ENCODE measurements at places on chromosomes 7 and 10.
A peak's percentile ranks its signal among the peaks of the same experiment; 100 is the strongest.

GRCh38 chr10:63388421-63389031 is 77.3 kb downstream of the JMJD1C start:
- DNase-seq, result no peak

DNA sequence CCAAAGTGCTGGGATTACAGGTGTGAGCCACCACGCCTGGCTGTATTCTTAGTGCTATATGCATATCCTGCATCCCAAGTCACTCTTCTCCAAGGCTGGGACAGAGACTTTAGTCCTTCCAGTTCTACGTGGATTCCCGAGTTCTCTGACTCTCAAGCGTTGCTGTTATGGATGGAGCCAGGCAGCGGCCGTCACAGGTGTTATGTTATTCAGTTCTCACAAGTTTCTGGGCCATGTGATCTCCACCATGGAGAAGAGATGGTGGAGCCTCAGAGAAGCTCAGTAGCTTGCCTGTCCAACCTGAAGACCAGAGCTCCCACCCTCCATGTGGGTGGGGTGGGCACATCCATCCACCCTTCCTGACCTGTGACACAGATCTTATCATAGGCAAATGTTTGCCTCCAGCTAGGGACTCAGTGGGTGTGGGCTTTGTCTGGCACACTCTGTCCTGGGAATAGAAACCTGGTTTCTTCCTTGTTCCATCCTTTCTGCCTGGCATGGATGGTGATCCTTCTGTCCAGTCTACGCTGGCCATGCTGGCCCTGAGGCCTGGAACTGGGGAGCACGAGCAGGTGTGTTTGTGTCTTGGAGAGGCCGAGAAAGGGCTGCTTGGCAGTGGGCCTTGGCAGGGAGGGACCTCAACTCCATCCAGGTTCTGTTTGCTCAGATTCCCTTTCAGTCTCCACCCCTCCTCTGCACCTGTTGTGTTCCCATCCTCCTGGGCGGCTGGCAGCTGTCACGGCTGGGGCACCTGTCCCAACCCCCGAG is 55.3 kb downstream of the NEURL1 start:
- no peak for DNase-seq

DNA sequence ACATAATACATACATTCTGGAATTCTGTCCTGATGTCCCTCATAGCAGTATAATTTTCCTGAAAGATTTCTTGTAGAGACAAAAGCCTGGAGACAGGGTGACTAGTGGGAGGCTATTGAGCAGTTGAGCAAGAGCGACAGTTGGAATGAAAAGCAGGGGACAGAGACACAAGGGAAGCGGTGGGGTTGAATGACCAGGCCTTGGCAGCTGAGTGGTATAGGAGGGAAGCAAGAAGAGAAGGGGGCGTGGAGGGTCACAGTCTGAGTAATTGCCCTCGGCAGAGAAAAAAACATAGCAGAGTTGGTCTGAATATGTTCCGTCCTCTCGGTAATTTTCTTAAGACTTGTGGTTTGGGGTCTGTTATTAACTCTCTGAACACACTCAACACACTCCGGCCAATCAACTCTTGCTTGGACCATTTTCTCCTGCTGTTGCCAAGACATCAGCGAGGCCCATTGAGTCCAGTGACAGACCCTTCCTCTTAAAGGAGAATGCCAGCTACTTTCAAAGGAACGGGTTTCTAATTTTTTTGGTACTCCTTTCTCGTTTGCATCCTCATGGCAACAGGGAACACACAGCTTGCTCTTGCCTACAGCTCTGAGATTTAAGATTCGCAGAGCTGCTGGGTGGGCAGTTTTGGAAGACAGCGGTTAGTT is 5.3 kb upstream of the ACTR3B start:
- DNase-seq, result no peak

GRCh38 chr10:58894929-58895328 is 281.5 kb upstream of the PHYHIPL start:
- DNase-seq, result no peak

GRCh38 chr10:6580279-6581029 is 378 bp upstream of the PRKCQ start:
- peak; percentile 74 for DNase-seq

DNA sequence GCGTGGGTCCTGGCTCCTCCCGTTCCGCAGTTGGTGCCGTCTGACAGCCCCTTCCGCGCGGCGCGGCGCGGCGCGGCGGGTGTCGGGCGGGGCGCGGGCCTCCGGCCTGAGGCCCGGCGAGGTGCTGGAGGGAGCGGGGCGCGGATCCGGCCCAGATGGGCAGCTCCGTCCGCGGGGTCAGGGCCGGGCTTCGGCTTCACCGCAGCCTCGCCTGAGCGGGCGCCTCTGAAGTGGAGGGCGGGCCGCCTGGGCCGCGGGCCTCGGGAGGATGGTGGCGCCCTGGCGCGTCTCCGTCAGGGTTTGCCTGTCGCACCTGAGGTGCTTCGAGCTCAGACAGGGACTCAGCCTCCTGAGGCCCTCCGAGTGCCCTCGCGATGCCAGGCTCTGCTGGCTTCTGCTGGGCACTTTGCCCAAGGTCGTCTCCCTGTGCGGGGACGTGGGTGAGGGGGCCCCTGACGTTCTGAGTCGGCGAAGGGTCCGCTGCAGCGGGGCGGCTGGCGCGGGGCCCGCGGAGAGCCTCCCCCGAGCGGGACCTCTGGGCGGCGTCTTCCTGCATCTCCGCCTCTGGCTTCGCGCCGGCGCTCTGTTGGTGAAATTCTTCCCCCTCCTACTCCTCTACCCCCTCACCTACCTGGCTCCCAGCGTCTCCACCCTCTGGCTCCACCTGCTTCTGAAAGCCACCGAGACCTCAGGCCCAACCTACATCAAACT is 473 bp downstream of the ADCK2 start:
- peak; percentile 46 for DNase-seq

- DNase-seq, result no peak
Measured at GRCh38 chr7:54964136-54964535, 54.7 kb upstream of the EGFR start.

DNA sequence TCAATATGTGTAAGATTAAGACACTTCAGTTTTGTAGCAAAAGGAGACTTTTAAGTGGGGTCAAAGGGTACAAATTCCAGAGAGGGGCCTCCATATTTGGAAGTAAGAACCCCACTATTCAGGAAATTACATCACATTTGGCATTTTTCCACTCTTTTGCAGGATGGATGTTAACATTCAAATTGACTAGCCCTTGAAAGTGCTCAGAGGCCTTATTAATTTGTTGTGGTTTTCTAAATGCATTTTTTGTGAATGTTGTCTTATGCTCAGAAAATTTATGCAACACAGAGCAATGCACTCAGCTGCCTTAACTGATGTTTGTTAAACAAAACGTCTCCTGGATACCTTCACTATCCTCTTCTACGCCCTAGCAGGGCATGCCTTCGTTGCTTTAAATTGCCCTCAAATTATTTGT is 50.9 kb upstream of the PDLIM1 start:
- DNase-seq, result no peak

GRCh38 chr10:33087922-33088321 is 129.9 kb upstream of the ITGB1 start:
- DNase-seq, result no peak

DNA sequence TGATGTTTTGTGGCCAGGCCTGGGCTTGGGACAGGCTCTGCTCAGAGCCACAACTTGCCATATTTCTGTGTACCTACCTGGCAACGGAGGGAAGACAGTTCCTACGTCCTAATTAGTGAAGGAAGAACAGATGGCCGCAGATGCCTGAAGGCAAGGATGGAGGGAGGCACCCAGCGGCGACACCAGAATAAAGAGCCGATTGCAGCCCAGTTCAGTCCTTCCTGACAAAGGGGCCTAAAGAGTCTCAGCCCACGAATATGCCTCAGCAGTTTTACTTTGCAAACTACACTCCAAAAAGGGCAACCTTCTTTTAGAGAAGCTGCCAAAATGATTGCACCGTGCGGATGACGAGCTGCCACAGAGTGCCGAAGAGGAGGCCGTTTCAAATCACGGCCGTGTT is 585.8 kb downstream of the GLRX3 start:
- DNase-seq, result no peak

- DNase-seq, result no peak
Measured at GRCh38 chr10:59456199-59456598, 93.8 kb upstream of the FAM13C start.

GRCh38 chr10:126090911-126091728 is 194.8 kb downstream of the FANK1 start:
- DNase-seq, result no peak

- no peak for DNase-seq
Measured at GRCh38 chr10:48391994-48392393, 85.5 kb downstream of the MAPK8 start.

DNA sequence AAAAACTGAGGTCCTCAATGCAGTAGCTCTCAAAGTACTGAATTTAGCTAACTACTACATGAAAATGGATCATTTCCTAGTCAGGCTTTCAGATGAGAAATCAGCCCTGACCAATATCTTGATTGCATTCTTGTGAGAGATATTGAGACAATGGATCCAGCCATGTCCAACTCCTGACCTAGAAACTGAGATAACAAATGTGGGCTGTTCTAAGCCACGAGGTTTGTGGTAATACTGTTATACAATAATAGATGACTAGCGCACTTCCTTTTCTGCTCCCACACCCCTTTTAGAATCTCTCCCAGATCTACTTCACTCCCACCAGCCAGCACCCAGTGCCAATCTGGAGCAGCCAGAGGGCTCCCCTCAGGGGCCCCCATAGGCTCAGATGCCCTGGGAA is 209.3 kb upstream of the KMT2E start:
- no peak for DNase-seq

- DNase-seq, result no peak
Measured at GRCh38 chr7:37832194-37832593, 16.2 kb upstream of the NME8 start.

GRCh38 chr10:127346604-127347003 is 150.2 kb upstream of the INSYN2A start:
- no peak for DNase-seq

- no peak for DNase-seq
Measured at GRCh38 chr7:1520539-1521234, 9.8 kb upstream of the MAFK start.

DNA sequence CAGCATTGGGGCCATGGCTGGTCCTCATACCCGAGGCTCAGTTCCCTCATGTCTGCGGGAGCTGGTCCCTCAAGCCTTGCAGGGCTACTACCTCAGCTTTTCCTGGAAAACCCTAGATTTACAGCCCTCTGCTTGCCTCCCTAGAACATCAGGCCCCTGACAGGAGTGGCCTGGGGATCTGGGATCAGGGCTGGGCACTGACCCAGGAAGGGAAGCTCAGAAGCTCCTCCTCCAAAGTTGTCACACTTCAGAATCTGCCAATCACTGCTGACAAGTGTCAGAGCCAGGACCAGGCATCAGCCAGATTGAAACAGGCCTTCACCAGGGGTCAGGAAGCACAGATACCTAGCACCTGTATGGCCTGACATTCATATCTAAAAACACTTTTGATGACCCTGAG is 115.2 kb downstream of the GRID1 start:
- no peak for DNase-seq

GRCh38 chr10:34864149-34865067 is 49.3 kb upstream of the PARD3 start:
- no peak for DNase-seq

DNA sequence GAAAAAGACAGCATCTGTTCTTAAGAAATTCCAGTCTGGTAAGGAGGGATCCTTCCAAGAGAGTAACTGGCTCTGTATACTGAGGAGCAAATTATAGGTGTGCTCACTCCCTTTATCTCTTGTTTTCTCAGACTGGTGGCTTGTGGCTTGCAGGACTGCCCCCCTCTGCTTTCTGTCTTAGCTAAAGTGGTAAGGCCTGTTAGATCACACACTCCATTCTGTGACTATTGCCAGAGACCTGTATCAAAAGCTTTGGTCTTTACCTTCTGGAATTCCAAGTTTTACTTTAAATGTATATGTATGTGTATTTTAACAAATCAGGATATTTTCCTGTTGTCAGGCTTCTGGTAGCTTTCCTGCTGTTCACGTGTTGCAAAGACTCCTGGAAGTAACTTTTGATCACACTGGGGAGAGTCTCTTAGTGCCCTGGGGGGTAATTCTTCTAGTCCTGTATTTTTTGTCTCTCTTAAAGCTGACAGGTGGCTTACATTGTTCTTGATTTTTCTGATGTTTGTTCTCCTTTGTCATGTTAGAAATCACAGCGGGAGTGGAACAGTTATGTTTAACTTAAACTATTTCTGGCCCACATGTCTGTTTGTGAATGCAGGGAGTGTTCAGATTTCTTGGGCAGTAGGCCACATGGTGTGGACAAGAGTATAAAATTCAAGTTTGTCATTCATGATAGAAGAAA is 99.0 kb downstream of the PLPP4 start:
- DNase-seq, result no peak

- no peak for DNase-seq
Measured at GRCh38 chr10:68934994-68935393, 21.0 kb upstream of the DDX21 start.

DNA sequence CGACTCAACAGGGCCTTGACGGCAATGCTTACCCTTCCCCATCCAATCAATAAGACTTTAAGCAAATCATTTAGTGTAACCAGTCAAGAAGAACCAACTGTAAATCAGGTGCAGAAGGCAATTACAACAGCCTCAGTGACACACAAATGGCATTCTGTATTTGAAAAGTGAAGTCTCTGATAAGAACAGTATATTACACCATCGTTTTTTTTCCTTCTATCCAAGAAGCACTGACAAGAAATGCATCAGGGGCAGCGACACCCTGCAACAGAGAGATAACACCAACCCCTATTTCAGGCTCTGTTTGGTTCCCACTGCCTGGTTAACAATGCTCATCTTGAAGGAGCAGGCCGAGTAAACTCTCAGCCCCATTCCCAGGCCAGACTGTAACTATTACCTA is 204.0 kb upstream of the AOAH start:
- DNase-seq, result no peak

- DNase-seq, result no peak
Measured at GRCh38 chr7:85038466-85038865, 148.4 kb downstream of the SEMA3D start.

DNA sequence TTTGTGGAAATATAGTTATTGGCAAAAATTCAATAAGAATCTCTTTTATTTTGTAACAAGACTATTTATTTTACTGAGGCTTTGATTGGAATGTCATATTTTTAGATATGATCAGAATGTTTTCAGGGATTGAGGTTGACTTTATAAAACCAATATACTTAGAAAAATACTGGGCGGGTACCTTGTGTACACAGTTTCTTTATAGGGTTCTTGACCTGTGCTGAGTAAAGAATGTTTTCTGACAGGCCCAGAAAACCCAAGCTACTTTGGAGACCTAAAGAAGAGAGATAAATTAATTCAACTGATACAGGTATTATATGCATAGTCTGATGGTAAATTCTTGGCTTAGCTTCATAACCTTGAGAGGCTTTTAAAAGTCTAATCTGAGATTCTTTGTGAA is 23.9 kb upstream of the SPAM1 start:
- no peak for DNase-seq

DNA sequence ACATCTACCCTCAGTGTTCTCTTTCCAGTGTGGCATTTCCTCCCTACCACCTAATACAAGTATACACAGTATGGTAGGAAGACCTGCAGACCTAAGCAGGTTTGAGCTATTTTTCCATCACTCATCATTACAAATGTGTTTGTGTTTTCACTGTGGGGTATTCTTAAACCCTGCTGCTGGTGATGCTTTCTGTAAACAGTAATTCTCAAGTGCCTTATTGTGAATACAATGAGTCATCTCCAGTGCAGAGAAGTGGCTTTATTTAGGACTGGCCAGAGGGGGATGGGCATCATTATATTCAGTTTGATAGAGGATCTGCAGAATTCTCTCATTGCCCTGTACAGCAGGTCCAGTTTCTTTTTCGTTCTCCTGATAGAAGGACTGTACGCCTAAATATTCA is 63.7 kb downstream of the GRM8 start:
- no peak for DNase-seq

GRCh38 chr10:91023700-91024398 is 103.0 kb upstream of the ANKRD1 start:
- no peak for DNase-seq

- no peak for DNase-seq
Measured at GRCh38 chr7:47119261-47119865, 462.5 kb downstream of the TNS3 start.
